ENCODE measurements at places on chromosomes 1 and 21. TPM values are rescaled to one million over a fixed set of nuclear protein-coding genes. Genes with fewer than 3 reads are reported as not detected.
A peak's percentile ranks its signal among the peaks of the same experiment; 100 is the strongest.

- no peaks in the 10 kb centered on the region for H3K27me3 ChIP-seq
- peak overlapping the region; percentile 86 for H3K4me3 ChIP-seq
- DNase-seq: no peak
- H3K36me3 ChIP-seq: peaks cover 1% of the 10 kb centered on the region
- peak overlapping the region; percentile 79 for H3K27ac ChIP-seq
- peaks cover 21% of the 10 kb centered on the region for H3K4me1 ChIP-seq
Observed at GRCh38 chr1:35808450-35809113, 766 bp downstream of the AGO4 start.

DNA sequence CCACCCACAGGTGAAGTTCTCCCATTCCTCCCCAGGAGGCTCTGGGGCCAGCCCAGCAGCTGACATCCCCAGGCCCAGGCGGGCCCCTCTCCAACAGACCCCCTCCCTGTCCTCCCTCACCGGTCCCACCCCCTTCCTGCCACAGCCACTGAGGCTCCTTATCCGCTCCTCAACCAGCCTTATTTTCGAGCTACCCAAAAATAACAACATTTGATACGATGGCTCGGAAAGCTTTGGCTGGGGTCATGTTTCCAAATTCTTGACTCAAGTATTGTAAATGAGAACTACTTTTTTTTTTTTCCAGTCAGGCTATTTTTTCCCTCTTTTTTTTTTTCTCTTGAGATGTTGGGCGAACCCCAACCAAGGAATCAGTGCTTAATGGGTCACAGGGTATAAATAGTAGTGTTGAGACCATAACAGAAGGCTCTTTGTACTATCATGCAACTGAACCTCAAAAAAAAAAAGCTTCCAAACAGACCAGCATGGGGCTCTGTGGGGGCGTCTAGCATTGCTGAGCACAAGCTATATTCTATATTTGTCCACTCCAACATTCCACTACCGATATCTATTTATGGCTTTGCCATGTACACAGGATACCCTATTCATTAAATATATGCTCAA is 27.2 kb downstream of the IRF2BP2 start:
- no peaks in the 10 kb centered on the region for H3K36me3 ChIP-seq
- DNase-seq: no peak
- no peak overlapping the region for H3K4me3 ChIP-seq
- H3K4me1 ChIP-seq: peaks cover 37% of the 10 kb centered on the region
- H3K27me3 ChIP-seq: peaks cover 2% of the 10 kb centered on the region

DNA sequence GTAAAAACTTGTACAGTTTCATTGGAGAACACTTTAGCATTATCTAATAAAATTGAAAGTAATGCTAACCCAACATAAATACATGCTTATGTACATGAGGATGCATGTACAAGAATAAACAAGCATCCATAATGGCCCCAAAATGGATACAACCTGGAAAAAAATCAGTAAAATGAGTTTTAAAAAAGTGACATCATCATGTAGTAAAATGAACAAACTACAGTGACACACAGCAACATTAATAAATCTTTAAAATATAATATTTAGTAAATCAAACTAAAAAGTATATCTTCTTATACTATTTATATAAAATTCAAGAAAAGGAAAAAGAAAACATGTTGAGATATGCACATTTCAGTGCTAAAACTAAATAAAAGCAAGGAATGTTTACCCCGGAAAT is 140.5 kb downstream of the CLEC20A start:
- H3K27me3 ChIP-seq: no peaks in the 10 kb centered on the region
- no peak overlapping the region for H3K4me3 ChIP-seq
- H3K27ac ChIP-seq: no peak overlapping the region

GRCh38 chr1:11719313-11720032 is 16.5 kb upstream of the AGTRAP start:
- H3K27me3 ChIP-seq: peaks cover 11% of the 10 kb centered on the region
- H3K4me1 ChIP-seq: peaks cover 4% of the 10 kb centered on the region
- peak overlapping the region; percentile 12 for H3K27ac ChIP-seq

DNA sequence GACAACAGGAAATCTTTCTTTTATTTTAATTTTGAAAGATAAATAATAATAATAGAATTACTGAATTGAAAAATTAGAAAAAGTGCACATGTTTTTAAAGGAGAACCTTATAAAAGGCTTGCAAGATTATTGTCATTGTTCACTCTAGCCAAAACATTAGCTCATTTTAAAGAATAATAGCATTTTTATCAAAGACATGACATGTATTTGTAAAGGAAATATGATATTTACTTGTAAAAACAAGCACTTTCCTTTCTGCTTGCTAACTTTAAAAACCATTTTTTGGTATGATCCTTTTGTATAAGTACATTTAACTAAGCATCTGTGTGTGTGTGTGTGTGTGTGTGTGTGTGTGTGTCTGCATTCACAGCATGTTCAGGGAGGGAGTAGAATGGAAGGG is 156.3 kb upstream of the C1orf87 start:
- H3K27ac ChIP-seq: no peak overlapping the region
- H3K4me3 ChIP-seq: no peak overlapping the region
- no peaks in the 10 kb centered on the region for H3K36me3 ChIP-seq
- peaks cover 20% of the 10 kb centered on the region for H3K27me3 ChIP-seq
- no peaks in the 10 kb centered on the region for H3K4me1 ChIP-seq
- DNase-seq: no peak

- H3K27ac ChIP-seq: no peak overlapping the region
- H3K36me3 ChIP-seq: peaks cover 8% of the 10 kb centered on the region
- H3K27me3 ChIP-seq: no peaks in the 10 kb centered on the region
- no peaks in the 10 kb centered on the region for H3K4me1 ChIP-seq
- DNase-seq: no peak
Observed at GRCh38 chr1:23466423-23466989, 17.5 kb downstream of the ASAP3 start.

GRCh38 chr1:25889470-25889869 is 14.0 kb upstream of the PAQR7 start:
- H3K4me1 ChIP-seq: peaks cover 42% of the 10 kb centered on the region
- peaks cover 12% of the 10 kb centered on the region for H3K36me3 ChIP-seq
- no peak overlapping the region for H3K4me3 ChIP-seq
- DNase-seq: no peak
- H3K27me3 ChIP-seq: no peaks in the 10 kb centered on the region

DNA sequence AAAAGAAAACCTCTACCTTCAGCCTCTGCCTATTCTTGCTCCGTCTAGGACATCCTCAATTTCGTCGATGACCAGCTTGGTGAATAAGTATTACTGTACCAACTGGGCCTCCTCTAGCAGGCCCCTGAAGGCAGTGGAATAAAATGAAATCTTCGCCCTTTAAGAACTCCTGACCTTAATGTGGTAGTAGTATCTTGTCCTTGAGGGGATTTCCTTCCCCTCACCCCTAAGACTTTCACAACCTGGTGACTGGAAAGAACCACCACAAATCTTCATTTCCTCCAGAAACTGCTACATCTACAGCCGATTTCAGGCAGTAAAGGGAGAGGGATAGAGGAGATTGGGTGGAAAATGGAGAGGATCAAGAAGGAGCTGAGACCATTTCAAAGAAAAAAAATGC is 1.6 kb upstream of the HAX1 start:
- H3K27me3 ChIP-seq: no peaks in the 10 kb centered on the region
- H3K4me3 ChIP-seq: peak overlapping the region; percentile 34
- H3K4me1 ChIP-seq: peaks cover 19% of the 10 kb centered on the region

- H3K36me3 ChIP-seq: no peaks in the 10 kb centered on the region
- H3K4me1 ChIP-seq: peaks cover 15% of the 10 kb centered on the region
- H3K27ac ChIP-seq: no peak overlapping the region
- H3K27me3 ChIP-seq: no peaks in the 10 kb centered on the region
- no peak overlapping the region for H3K4me3 ChIP-seq
- no peak for DNase-seq
Observed at GRCh38 chr1:96362623-96363022, 359.0 kb upstream of the PTBP2 start.

DNA sequence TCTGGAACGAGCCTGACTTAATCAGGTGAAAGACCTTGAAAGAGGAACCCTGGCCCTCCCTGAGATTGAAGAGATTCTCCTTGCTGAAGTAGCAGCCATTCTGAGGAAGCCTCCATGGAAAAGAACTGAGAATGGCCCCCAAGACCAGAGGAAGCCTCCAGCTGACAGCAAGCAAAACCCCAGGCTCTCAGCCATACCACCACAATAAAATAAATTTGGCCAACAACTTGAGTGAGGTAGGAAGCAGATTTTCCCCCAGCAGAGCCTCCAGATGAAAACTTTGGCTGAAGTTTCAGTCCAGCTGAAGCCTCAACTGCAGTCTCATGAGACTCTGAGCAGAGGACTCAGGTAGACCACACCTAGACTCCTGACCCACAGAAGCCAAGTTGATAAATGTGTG is 34.0 kb upstream of the SLAMF9 start:
- no peaks in the 10 kb centered on the region for H3K36me3 ChIP-seq
- no peak overlapping the region for H3K4me3 ChIP-seq
- no peak for DNase-seq
- no peak overlapping the region for H3K27ac ChIP-seq
- no peaks in the 10 kb centered on the region for H3K4me1 ChIP-seq
- H3K27me3 ChIP-seq: peaks cover 9% of the 10 kb centered on the region

- H3K4me3 ChIP-seq: no peak overlapping the region
- peak overlapping the region; percentile 40 for H3K27ac ChIP-seq
- peaks cover 7% of the 10 kb centered on the region for H3K4me1 ChIP-seq
- no peaks in the 10 kb centered on the region for H3K27me3 ChIP-seq
Observed at GRCh38 chr1:1826356-1827088, 48.3 kb upstream of the NADK start.

DNA sequence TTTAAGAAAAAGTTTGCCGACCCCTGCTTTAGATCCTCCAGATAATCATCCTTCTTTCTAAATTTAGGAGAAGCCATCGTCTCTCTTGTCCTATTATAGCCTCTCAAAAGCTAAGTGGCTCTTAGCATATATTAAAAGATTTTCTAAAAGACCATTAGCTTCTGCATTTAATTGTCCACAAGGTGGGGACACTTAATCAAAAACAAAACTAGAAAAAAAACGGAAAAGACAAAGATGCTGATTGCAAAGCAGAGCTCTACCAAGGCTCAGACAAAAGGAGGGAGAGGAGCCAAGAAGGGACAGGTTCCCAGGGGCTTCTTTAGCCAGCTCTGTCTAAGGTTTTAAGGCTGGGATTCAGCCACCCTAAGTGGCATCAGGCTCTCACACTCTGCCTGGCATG is 128.3 kb upstream of the HMGB4 start:
- no peaks in the 10 kb centered on the region for H3K36me3 ChIP-seq
- DNase-seq: no peak
- H3K27me3 ChIP-seq: peaks cover 62% of the 10 kb centered on the region

GRCh38 chr1:61101536-61101935 is 19.2 kb downstream of the NFIA start:
- H3K27me3 ChIP-seq: no peaks in the 10 kb centered on the region
- H3K4me3 ChIP-seq: no peak overlapping the region
- DNase-seq: no peak
- peaks cover 44% of the 10 kb centered on the region for H3K4me1 ChIP-seq

DNA sequence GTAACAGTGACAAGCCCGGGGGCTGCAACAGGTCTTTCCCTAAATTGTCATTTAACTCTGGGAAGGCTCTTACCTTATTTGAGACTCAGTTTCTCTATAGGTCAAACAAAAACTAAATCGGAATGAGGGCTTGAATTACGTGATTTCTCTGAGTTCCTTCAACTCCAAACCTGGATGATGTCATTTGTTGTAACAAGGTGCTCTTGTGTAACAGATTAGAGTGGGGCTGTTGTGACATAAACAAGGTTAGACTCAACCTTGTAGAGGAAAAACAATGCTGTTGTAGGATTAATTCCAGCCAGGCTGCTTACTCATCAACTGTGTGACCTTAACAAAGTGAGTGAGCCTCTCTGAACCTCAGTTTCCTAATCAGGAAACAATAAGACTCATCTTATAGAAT is 74.4 kb downstream of the SUSD4 start:
- H3K36me3 ChIP-seq: no peaks in the 10 kb centered on the region
- H3K27me3 ChIP-seq: peaks cover 39% of the 10 kb centered on the region
- no peak overlapping the region for H3K27ac ChIP-seq
- no peaks in the 10 kb centered on the region for H3K4me1 ChIP-seq
- DNase-seq: no peak

- H3K27me3 ChIP-seq: no peaks in the 10 kb centered on the region
- DNase-seq: no peak
- H3K36me3 ChIP-seq: peaks cover 8% of the 10 kb centered on the region
Observed at GRCh38 chr1:182574156-182574555, 14.9 kb downstream of the RNASEL start.

GRCh38 chr1:8667869-8668594 is 149.4 kb downstream of the RERE start:
- H3K36me3 ChIP-seq: no peaks in the 10 kb centered on the region
- H3K4me1 ChIP-seq: peaks cover 36% of the 10 kb centered on the region
- no peaks in the 10 kb centered on the region for H3K27me3 ChIP-seq

GRCh38 chr1:206631085-206631509 is 4.2 kb upstream of the DYRK3 start:
- H3K4me3 ChIP-seq: no peak overlapping the region
- H3K27ac ChIP-seq: no peak overlapping the region
- DNase-seq: no peak
- H3K36me3 ChIP-seq: no peaks in the 10 kb centered on the region

DNA sequence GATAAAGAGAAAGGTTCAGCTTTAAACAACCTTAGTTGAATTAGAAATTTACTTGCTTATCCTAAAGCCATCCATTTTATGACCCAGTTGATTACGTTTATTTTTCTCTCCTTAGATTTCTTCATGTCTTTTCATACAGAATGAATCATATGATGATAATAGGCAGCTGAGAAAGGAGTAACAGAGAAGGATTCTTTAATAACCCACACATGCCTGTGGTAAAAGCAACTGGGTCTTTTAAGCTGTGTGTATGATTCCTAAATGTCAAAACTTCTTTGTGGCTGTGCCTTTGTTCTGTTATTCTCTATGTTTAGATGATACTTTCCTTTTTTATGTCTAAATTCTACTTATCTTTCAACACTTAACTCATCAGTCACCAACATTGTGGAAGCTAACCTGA is 626.5 kb downstream of the NCAM2 start:
- no peak overlapping the region for H3K4me3 ChIP-seq
- H3K27ac ChIP-seq: no peak overlapping the region
- no peak for DNase-seq
- peaks cover 2% of the 10 kb centered on the region for H3K27me3 ChIP-seq

DNA sequence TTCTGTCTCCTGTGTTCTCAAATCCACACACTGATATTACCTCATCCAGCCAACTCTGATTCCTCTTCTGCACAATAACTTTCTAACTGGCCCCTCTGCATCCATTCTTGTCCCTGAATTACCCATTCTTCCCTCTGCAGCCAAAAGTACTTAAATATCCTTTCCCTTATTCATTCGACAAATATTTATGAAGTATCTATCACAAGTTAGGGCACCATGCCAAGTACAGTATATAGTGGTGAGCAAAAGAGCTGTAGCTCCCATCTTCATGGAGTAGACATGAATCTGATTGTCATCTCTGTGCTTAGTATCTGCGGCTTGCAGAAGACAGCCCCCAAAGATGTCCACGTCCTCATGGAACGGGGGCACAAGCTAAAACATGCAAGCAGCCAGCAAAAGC is 316.8 kb downstream of the SETD4 start:
- H3K27ac ChIP-seq: no peak overlapping the region
- no peaks in the 10 kb centered on the region for H3K36me3 ChIP-seq
- H3K4me3 ChIP-seq: no peak overlapping the region
- H3K27me3 ChIP-seq: peaks cover 31% of the 10 kb centered on the region
- H3K4me1 ChIP-seq: peaks cover 6% of the 10 kb centered on the region
- no peak for DNase-seq

Gene PCP4L1
- total RNA-seq: not detected

Gene MYOM3
- total RNA-seq: 0.11 TPM

Gene AJAP1
- total RNA-seq: 2.2 TPM

Gene SPRR4
- not detected for total RNA-seq

Gene KRTAP13-2
- total RNA-seq: not detected

Gene CEP104
- 32.2 TPM for total RNA-seq

Gene C1orf94
- total RNA-seq: not detected

Gene PTTG1IP
- total RNA-seq: 204 TPM

Gene EDN2
- total RNA-seq: 4.1 TPM

All from mesothelial cell of epicardium (in vitro differentiated cells).